DMS53 (cell line): ENCODE measurements at places on chromosomes 6 and 20.

- no peak for DNase-seq
Measured at GRCh38 chr6:126063512-126064146, 77.3 kb downstream of the TRMT11 start.

- no peak for DNase-seq
Measured at GRCh38 chr20:19210391-19211155, 1.9 kb upstream of the SLC24A3 start.

GRCh38 chr6:148890652-148891404 is 144.0 kb downstream of the UST start:
- no peak for DNase-seq

GRCh38 chr6:121776054-121776453 is 340.6 kb downstream of the GJA1 start:
- no peak for DNase-seq

- peak; percentile 1 for DNase-seq
Measured at GRCh38 chr6:84601366-84601765, 163.0 kb downstream of the TBX18 start.
